NCI-H1105 treated with DMSO at 0.1 percent for 48 hours (cell line): ENCODE measurements at places on chromosomes 6 and 20.
A peak's percentile ranks its signal among the peaks of the same experiment; 100 is the strongest.

GRCh38 chr20:50136822-50137599, 16.5 kb downstream of the PEDS1 start:
- DNase-seq: no peak

GRCh38 chr6:2639896-2640295, 110.8 kb downstream of the MYLK4 start:
- DNase-seq: no peak

- DNase-seq: no peak
These were observed 780.9 kb downstream of the C6orf118 start for GRCh38 chr6:164528539-164528938.

- no peak for DNase-seq
These were observed 15.9 kb downstream of the PRDM1 start for GRCh38 chr6:106102034-106102433.

- no peak for DNase-seq
These were observed 264.7 kb downstream of the TAF4 start for GRCh38 chr20:61801065-61801360.

DNA sequence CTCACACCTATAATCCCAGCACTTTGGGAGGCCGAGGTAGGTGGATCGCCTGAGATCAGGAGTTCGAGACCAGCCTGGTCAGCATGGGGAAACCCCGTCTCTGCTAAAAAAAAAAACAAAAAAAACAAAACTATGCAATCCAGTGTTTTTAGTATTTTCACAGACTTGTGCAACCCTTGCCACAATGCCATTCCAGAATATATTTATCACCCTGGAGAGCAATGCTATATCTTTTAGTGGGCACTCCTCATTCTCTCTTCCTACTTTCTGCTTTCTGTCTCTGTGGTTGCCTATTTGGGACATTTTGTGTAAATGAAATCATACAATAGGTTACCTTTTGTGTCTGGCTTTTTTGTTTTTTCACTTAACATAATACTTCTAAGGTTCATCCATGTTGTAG, 39.1 kb upstream of the MROH8 start:
- no peak for DNase-seq

GRCh38 chr6:118748311-118749062, 97.1 kb upstream of the CEP85L start:
- DNase-seq: peak; percentile 43

GRCh38 chr20:38338849-38339520, 7.3 kb upstream of the LBP start:
- DNase-seq: peak; percentile 39

DNA sequence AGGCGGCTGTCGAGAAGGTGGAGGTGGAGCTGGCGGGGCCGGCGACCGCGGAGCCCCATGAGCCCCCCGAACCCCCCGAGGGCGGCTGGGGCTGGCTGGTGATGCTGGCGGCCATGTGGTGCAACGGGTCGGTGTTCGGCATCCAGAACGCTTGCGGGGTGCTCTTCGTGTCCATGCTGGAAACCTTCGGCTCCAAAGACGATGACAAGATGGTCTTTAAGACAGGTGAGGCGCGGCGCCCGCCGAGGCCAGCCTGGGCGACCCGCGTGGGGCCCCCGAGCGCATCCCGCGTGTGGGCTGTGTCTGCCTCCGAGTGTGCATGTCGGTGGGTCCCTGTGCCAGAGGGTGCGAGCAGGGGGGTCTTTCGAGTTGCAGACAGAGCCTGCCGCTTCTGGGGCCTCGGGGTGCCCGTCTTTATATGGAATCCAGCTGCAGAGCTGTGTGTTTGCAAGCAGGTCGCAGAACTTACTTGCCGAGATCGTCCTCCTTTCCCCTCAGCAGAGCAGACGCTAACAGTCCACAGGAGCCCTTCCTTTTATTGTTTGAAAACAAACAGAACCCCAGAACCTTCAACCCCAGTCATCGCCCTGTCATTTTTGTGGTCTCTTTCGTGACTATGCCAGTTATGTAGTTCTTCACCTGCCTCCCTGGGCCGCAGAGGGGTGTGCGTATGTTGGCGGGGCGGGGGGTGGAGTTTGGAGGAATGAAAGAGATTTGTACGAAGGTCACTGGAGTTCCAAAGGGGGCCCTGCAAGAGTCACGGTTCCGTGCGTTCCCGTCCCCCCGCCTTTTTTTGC, 766 bp downstream of the SLC16A10 start:
- peak; percentile 44 for DNase-seq

GRCh38 chr6:6969761-6970223, 138.0 kb upstream of the RREB1 start:
- no peak for DNase-seq

GRCh38 chr20:46308258-46309157, at the start of gene CDH22:
Gene CDH22, minus strand, starts transcription at chr20:46308498. Its CDS starts 57,204 bp downstream, at chr20:46251294.
- peak; percentile 83 for DNase-seq

GRCh38 chr6:159961528-159961927, 7.4 kb upstream of the IGF2R start:
- no peak for DNase-seq

- peak; percentile 32 for DNase-seq
These were observed 704 bp downstream of the TOP1 start for GRCh38 chr20:41029150-41029901.

GRCh38 chr6:35706468-35706867, 17.8 kb upstream of the FKBP5 start:
- DNase-seq: no peak

DNA sequence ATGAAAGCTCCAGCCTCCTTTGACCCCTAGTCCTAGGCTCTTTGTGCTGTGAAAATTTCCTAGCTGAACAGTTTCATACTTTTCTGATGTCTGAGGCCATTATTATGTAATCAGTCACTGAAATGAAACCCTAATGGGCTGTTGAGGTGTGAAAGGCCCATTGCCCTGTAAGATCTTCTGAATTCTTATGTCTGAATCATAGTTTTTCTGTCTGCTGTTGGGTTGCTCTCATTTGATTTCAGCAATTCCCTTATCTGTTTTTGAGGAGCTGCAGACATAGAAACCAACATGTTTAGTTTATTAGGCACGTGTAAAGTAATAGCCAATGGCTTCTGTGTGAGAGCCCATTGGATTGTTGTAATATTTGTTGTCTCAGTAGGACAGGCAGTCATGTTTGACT, 118.1 kb downstream of the EYA4 start:
- no peak for DNase-seq

GRCh38 chr6:87944541-87944954, 103.1 kb upstream of the SPACA1 start:
- DNase-seq: peak; percentile 46

GRCh38 chr20:38650010-38650409, 48.4 kb downstream of the ARHGAP40 start:
- no peak for DNase-seq

- DNase-seq: no peak
These were observed 172.6 kb downstream of the BMP2 start for GRCh38 chr20:6940048-6940447.

- DNase-seq: no peak
These were observed 66.6 kb upstream of the CTNNBL1 start for GRCh38 chr20:37627060-37627766.

DNA sequence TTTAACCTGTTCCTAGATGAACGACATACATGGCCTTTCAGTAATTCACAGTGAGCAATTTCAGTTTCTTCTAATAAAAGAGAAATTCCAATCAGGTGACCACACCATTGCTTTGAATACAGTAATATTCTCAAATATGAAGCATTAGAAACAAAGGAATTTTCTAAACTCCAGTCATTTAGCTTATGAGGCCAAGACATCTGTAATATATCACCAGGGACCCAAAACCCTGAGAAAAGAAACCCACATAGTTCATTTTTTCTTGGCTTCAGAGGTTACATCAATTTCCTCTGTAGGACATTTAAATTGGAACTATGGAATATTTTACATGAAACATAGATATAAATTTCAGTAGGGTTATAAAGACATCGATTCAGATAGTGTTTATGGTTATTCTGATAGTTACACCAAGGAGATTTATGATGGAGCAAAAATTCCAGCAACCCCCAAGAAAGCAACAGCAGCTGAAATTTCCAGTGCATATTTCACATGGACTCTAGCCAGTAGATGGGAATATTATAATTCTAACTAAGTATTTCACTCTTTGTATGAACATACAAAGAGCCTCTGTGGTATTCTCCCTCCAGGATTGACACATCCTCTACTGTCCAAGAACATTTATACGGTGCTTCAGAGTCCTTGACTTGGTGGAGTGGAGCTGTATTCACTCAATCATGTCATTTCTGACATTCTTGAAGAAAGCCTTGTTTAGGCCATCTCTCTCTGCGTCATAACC, 82.9 kb downstream of the ADGRG6 start:
- no peak for DNase-seq

GRCh38 chr6:34000281-34000680, 145.6 kb downstream of the GRM4 start:
- DNase-seq: no peak

GRCh38 chr6:12538881-12539357, 177.6 kb upstream of the PHACTR1 start:
- DNase-seq: no peak

DNA sequence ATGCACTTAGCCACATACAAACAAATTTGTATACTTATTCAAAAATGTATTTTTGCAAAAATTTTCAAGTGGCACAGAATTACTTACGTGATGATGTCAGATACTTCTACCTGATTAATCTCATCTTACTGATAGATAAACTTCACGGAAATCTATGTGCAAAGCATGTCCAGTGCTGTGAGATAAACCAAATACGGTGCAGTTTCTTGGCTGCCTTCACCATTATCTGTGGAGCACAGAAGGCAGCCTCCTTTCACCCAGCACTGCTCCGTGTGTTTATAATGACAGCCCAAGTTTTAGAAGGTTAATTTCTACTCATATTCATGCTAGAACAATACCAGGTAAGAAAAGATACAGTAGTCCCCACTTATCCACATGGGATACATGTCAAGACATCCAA, 59.0 kb upstream of the PDE10A start:
- no peak for DNase-seq

DNA sequence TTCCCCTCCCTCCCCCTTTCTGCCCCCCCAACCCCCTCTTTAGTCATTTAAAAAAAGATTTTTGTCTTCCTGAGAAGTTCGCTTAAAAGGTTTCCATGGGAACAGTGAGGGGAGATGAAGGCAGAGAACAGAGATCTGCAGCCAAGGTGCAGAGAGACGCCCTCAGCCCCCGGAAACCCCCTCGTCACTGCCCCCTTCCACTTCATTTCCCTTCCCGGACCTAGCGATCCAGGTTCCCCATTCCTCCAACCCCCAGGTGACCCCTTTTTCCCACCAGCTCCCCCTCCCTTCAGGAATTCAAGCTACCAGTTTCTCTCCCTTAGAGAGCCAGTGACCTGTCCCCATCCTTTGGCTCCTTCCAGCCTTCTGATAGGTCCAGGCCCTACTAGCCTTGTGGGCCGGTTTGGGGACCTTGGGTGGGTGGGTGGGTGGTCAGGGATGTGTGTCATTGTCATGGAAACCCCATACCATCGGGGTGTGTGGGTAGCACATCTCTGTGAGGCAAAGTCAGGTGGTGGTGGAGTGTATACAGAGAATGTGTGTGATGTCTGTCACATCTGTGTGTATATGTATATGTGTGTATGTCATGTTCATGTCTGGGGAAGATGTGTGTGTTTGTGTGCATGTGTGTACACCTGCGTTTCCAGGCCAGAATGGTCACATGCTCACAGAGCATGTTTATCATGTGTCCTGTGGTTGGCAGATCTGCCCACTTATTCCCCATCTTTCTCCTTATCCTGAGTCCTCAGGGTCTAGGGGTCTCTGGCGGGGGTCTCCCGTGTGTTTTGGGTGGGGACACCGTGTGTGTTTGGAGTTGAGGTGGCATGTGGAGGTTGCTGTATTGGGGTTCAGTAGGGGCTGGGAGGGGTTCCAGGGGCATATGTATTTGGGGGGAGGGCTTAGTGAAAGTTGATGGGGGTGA, 7.0 kb downstream of the SYNGAP1 start:
- DNase-seq: no peak

DNA sequence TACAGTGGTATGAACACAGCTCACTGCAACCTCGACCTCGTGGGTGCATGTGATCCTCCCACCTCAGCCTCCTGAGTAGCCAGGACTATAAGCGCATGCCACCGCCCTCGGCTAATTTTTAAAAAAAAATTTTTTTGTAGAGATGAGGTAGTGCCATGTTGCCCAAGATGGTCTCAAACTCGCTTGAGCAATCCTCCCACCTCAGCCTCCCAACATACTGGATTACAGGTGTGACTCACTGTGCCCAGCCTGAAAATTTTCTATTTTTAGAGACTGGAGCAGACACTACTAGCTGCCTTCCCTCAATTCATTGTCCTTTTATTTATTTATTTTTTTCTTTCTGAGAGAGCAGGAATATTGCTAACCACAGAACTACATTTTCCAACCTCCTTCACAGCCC, 20.3 kb upstream of the GTF3C6 start:
- DNase-seq: no peak

GRCh38 chr6:51199733-51200260, 381.1 kb downstream of the TFAP2B start:
- no peak for DNase-seq

- DNase-seq: no peak
These were observed 2.7 kb upstream of the SIRPG start for GRCh38 chr20:1660246-1660645.

- DNase-seq: no peak
These were observed 534.2 kb upstream of the GJE1 start for GRCh38 chr6:141598487-141598886.

DNA sequence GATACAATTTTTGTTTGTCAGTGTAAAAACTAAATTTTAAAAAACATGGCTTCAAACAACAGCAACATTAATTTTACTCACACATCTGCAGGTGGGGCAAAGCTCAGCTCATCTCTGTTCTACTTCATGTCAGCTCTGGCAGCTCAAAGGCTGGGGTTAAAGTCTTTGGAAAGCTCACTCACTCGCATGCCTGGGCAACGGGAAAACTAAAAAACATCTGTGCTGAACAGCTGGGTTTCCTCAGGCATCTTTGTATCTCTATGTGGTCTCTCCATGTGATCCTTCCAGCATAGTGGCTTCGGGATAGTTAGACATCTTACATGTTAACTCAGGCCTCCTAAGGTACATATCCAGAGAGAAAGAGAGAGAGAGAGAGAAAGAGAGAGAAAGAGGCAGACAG, 499.6 kb downstream of the RFPL4B start:
- DNase-seq: no peak

DNA sequence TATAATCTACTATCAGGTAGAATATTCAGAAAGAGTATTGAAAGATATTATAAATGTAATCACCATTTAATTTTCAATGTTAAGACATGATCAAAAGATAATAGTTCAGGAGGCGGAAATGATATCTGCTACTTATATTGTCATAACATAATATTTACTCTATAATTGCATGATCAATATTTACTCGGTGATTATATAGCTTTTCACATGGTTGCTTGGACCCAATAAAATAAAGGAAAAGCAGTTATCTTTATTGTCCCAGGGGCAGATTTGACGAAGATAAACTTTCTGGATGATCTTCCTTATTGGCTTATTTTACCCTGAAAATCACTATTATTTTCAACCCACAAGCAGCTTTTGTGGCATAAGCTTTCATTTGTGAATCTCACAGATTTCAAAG, 350.4 kb downstream of the HACE1 start:
- DNase-seq: peak; percentile 15
